Esophagus squamous epithelium (tissue), 5 donors: ENCODE measurements at places on chromosomes 5 and 9.

DNA sequence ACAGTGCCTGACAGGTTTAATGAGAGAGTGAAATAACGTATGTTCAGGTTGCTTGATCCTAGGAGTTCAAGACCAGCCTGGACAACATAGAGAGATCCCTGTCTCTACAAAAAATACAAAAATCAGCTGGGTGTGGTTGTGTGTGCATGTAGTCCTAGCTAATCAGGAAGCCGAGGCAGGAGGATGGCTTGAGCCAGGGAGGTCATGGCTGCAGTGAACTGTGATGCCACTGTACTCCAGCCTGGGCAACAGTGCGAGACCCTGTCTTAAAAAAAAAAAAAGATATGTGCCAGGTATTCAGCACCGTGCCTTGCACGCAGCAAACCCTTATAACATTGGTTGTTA, 38.8 kb upstream of the SPRY4 start:
- no peak for DNase-seq

- no peak for DNase-seq
Observed at GRCh38 chr9:114691956-114692295, 9.9 kb upstream of the TEX48 start.

- DNase-seq, result no peak
Observed at GRCh38 chr5:169522851-169523250, 60.7 kb upstream of the SPDL1 start.

DNA sequence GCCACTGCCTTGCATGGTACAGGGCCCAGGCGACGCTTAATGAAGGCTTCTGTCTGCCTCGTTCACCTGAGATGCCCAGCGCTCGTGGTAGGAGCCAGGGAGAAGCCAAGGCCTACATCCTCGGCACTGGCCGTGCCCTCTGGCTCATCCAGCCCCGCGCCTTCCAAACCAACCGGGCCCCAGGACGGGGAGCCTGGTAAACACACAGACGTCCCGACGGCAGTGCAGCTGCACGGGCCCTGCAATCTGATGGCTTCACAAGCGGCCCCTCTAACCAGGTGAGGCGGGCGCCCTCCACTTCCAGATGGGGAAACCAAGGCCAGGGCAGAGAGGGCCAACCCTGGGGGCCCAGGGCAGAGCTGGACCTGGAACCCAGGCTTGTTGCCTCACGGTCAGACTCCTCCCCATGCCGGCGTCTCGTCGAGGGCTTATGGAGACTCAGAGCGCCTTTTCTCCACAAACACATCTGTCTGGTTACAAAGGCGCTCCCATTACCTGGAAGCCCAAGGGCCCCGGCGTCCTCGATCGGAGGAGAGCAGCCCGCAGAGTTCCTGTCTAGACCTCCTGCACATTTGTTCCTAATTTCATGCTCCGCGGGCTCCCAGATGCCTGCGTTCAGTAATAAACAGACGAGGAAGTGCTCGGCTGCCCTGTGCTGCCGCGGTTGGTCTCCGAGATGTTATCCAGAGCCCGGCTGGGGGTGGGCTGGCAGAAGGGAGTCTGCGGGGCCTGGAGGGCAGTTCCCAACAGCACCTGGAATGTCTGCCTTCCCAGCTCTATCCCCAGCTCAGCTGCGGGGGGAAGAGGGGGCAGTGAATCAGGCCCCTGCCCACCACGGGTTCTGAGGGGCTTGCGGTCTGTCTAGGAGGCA, 23.5 kb downstream of the FAM163B start:
- DNase-seq, result no peak

DNA sequence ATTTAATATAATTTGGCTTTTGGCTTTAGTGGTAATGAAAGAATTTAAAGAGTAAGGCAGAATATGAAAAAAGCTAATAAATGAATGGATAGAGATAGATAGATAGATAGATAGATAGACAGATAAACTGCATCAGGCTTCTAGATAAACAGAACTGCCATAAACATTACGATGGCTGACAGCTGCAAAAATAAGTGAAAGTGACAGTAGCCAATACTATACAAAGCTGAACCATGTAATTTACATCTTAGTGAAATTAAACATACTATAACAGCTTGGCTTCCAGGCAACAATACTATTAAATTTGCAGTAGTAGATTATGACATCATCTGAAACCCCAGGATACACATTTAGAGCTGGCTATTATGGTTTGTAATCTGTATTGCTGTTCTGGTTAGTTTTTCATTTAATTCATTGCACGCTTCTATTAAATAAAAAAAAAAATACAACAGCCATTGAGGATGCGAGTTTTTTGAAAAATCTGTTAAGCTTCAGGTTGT, 1354.8 kb downstream of the PTPRD start:
- no peak for DNase-seq

GRCh38 chr5:380701-381309, 59.3 kb downstream of the AHRR start:
- no peak for DNase-seq

- DNase-seq, result no peak
Observed at GRCh38 chr9:108569624-108570023, 286.2 kb downstream of the ACTL7B start.

DNA sequence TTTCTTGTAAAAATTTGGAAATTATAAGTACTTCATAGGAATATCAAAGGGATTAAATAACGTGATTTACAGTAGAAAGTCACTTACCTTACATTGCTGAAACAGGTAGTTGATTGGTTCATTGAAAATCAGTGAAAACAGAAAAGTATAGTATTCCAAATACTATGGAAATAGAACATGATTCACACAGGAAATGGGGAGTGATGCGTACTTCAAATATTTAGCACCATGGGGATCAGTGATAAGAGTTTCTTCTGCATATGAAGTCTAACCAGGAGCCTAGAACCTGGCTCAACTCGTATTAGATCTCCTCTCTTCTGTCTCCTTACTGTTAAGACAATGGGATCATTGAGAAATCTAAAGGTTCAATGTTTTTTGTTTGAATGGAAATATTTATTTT, 133.3 kb downstream of the FAM174A start:
- no peak for DNase-seq

GRCh38 chr5:14165375-14166106, 22.4 kb downstream of the TRIO start:
- no peak for DNase-seq

DNA sequence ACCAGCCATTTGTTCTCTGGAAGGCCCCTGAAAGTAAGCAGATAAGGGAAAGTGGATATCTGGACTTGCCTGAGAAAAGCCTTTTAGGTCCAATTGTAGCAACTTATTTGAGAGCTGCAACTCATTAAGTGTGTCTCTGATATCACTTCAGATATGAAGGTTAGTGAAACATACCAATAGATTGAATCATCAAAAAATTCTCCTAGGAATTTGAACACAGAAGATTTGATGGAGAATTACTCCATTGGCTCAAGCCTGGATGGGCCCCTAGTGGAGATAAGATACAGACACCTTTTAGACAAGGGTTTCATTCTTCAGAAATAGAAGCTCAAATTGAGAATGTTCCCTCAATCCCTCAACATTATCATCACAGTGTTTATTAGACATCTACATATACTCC, 356.7 kb downstream of the NDUFS4 start:
- no peak for DNase-seq

DNA sequence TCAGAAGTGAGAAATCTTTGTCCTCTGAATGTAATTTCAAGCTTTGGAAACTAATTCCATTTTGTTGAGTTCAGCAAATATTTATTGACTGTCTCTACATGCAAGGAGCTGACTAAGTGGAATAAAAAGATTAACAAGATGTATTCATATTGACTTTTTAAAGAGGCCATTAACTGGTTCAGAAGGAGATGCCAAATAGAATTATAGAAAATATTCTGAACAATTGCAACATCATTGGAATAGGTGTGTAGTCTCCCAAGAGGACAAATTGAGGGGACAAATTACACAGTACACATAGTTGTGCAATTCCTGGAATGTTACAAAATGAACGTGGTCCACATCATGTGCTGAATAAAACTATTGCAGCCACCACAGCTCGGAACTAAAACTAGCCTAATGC, 224.2 kb downstream of the NPR3 start:
- DNase-seq, result no peak

DNA sequence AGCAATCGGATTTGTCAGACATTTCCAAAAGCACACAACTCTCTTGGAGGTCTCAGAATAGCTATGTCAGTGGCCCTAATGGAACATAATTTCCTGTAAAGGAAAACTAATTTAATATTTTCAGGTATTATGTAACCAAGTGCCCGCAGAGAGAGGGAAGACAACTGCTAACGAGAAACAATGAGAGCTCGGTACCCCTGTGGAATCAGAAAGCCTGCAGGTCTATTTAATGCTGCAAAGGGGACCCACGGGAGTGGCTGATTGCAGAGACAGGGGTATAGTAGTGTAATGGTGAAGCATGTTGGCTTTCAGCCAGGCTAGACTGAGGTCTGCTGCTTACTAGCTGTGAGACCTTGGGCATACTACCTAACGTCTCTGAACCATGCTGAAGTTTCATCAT, 508.1 kb upstream of the BRINP1 start:
- no peak for DNase-seq

DNA sequence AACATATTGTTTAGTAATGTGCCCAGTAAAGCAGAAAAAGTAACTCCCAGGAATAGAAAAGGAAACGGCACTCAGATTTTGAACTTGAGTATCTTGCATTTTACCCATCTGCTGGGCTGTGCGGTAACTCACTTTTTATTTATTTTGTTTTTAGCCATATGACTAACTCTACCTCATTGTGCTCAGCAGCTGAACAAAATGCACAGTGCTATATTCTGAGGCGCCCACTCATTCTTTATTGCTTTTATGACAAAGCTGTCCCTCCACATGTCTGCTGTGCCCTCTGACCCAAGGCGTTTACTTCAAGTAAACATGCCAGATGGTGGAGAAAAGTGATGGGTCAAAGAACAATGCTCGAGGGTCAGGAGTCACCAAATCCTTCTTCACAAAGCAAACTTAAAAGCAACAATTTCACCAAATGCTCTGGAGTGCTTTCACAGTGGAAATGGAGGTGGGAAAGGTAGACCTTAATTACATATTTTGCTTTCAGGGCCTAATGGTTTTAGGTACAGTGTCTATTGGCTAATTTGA, 215.2 kb upstream of the ELAVL2 start:
- no peak for DNase-seq

DNA sequence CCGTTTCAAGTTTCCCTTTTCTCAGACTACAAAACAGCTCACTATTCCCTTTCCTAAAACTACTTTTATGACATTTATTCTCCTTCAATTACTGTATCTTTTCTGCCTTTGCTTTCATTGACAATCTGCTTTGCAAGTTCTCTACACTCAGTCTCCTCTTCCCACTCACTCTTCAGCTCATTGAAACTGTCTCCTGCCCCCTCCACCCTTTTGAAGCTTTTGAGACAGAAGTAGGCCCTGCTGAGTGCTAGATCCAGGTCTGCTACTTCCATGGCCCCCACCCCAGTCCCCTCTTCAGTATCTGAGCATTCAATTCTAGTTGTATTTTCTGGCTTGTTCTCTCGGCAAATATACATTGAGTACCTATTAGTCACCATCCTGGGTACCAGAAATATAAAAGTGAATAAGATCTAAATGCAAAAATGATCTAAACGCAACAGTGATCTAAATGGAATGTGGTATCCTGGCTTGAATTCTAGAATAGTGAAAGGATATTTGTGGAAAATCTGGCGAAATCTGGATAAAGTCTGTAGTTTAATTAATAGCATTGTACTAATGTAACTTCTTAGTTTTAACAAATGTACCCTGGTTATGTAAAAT, 58.4 kb downstream of the OR2K2 start:
- no peak for DNase-seq

DNA sequence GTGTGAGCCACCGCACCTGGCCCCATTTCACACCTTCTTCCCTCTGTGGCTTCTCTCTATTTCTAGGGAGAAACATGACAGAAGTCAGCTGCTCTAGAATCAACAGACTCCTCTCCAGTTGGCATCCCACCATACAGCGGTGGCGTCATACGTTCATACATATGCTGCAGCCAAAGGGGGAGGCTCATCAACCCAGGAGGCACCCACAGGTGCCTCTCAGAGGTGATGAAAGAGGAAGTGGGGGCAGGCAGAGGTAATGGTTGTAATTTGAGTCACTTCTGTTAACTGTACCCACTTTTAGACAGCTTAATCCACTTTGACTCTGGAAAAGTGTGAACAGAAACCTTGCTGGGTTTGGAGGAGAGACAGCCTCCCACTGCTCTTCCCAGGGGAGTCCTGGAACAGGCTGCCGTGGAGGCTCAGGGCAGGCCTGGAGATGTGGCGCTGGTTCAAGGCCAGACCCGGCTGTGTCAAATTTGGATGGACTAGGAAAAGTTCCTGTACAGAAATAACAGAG, 47.3 kb upstream of the SUB1 start:
- DNase-seq, result no peak

GRCh38 chr5:139551191-139551889, 9.8 kb upstream of the UBE2D2 start:
- DNase-seq, result no peak

- DNase-seq, result no peak
Observed at GRCh38 chr9:114223564-114224246, 68.4 kb downstream of the COL27A1 start.

GRCh38 chr5:42531611-42532010, 108.4 kb downstream of the GHR start:
- no peak for DNase-seq

- DNase-seq, result no peak
Observed at GRCh38 chr5:38382898-38383297, 124.5 kb downstream of the EGFLAM start.

GRCh38 chr9:73264631-73265030, 113.0 kb downstream of the ANXA1 start:
- no peak for DNase-seq

DNA sequence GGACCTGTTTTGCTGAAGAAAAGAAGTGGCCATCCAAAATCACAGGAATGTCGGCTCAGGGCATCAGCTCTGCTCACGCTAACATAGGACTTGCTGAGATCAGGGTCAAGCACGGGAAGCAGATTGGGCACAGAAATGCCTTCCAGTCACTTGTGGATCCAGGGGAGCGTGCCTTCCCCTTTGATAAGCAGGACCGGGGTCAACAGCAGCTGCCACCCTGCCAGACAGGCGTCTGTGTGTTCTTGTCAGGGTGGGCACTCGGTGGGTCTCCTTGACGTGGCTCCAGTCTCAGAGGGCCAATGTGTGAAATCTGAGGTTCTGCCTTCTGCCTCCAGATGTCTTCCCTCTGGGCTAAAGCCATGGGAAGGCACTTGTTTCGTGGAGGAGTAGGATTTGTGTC, 313.7 kb upstream of the IRX4 start:
- no peak for DNase-seq

DNA sequence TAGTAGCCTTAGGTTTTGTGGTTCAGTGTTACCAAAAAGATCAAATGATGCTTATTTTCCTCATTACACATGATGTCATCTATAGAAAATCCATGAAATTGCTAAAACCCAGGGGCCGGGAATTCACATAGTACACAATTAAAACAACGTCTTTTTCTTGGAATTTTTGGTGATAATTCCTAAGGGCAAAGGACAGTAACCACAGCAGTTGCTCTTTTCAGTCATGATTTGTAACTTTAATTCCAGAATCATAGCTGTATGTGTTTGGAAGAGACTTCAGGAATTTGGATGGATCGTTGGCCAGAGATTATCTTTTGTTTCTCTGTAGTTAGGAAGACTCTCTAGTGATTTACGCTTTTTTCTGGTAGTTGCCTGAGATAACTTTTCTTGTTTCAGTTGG, 748.7 kb downstream of the TLE4 start:
- no peak for DNase-seq

GRCh38 chr9:87816036-87816435, 66.6 kb upstream of the SPATA31E1 start:
- DNase-seq, result no peak
